Small intestine (tissue), 16 donors: ENCODE measurements at places on chromosomes 11 and 22.

- DNase-seq = no peak
These were observed 19.6 kb upstream of the JAM3 start for GRCh38 chr11:134049303-134049702.

- no peak for DNase-seq
These were observed 10.3 kb downstream of the ZBED4 start for GRCh38 chr22:49863931-49864330.

DNA sequence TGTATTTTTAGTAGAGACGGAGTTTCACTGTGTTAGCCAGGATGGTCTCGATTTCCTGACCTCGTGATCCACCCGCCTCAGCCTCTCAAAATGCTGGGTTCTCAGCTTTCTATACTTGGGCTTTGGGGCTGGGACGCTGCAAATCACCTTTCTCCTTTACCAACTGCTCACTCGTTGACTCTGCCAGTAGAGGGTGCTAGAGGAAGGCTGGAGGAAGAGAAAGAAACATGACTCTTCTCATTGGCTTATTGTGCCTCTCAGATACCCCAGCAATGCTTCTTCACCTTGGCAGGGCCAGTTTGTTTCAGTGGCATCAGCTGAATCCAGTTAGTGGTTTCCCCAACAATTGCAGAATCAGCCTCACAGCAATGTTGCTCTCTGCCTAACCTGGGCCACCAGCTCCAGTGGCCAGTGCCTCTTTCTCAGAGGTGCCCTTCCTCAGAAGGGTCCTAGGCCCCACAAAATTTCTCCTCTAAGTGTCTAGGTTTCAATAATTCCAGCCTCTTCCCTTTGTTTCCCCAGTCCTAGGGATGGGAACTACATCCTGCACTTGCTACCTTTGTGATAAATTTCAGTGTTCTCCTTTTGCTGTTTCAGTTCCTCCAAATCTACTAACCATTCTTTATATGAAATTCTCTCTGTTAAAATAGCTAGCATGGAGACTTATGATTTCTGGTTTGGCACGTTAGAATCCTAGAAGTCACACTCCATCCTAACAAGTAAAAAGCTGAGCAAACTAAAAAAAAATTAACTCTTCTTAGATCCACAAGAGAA lies 71.5 kb upstream of the VSTM5 start:
- DNase-seq = peak; percentile 72

GRCh38 chr11:75090671-75091177 lies 6.0 kb downstream of the OR2AT4 start:
- DNase-seq = no peak

DNA sequence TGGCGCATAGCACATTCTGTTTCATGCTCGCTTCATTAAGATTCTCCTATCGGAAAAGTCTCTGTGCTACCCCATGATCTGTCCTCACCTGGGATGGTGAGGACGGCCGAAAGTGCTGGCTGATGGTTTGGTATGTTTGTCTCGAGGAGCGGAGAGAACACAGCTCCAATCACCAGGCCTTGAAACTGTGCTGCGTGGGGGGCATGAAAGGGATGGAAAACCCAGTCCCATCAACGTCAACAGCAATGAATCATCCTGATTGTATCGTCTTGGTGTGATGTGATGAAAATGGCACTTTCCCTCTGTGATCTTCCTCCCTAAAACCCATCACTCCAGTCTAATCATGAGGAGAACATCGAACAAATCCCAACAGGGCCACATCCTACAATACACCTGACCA lies 8.4 kb downstream of the FXYD6 start:
- DNase-seq = no peak
